ENCODE measurements at places on chromosomes 12 and 14.

- no peak for DNase-seq
Measured at GRCh38 chr12:7151532-7151931, 21.4 kb downstream of the CLSTN3 start.

DNA sequence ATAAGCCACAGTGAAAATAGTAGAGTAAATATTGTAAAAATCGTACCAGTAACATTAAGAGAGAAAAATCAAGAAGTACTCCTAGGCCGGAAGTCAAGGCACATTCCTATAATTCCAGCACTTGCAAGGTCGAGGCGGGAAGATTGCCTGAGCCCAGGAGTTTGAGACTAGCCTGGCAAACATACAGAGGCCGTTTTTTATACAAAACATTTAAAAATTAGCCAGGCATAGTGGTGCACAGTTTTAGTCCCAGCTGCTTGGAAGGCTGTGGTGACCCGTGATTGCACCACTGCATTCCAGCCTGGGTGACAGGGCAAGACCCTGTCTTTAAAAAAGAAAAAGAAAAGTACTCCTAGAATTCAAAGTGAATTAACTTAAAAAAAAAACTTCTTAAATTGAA lies 341.8 kb downstream of the C12orf50 start:
- no peak for DNase-seq

GRCh38 chr14:50714450-50715073 lies 46.5 kb upstream of the SAV1 start:
- no peak for DNase-seq

DNA sequence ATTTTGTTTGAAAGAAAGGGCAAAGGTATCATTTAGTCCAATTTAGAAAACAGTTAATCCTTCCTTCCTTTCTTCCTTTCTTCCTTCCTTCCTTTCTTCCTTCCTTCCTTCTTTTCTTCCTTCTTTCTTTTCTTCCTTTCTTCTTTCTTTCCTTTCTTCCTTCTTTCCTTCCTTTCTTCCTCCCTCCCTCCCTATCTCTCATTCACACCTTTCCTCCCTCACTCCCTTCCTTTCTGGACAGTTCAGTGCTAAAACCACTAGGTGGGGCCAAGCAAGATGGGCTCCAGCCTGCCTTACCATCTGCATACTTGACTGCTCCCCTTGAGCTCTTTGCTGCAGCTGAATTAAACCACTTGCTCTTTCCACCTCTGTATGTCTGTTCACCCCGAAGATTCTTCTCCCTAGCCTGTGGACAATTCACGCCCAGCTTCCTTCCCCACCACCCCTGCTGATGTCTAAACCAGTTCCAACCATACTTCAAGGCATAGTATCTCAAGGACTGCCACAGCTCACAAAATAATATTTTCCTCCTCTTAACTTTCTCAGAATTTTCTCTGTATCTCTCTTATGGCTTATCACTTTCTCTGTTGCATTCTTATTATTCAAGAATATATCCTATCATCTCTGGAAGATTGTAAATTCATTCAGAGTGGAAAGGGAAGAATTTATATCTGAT lies 78.0 kb downstream of the DBX2 start:
- no peak for DNase-seq

DNA sequence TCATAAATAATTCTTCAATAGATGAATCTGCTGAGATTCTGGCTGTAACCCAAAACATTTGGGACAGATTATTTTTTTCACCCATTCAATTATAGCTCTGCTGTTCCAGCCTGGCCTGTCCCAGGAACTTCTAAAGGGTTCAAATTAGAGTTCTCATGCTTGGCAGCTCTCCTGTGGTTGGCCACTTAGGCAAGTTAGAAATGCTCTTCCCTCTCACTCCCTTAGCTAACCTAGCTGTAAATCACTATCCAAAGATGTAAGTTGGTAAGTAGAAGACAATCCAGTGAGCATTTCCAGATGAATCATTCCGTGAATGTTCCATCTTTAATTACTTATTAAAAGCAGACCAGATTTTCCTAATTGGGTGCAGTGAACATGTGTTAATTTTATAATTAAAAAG lies 760.4 kb upstream of the TBX3 start:
- DNase-seq: no peak
